ENCODE measurements at places on chromosomes 3 and 15. TPM values are rescaled to one million over a fixed set of nuclear protein-coding genes. Genes with fewer than 3 reads are reported as not detected.

The IQSEC1 gene
- 12.3 TPM for total RNA-seq

The FBLN2 gene
- 3.6 TPM for total RNA-seq

The HESX1 gene
- total RNA-seq = 0.33 TPM

The CGNL1 gene
- 1.2 TPM for total RNA-seq
